Astrocyte (in vitro differentiated cells and primary cell): ENCODE measurements at places on chromosomes 1 and 21.

DNA sequence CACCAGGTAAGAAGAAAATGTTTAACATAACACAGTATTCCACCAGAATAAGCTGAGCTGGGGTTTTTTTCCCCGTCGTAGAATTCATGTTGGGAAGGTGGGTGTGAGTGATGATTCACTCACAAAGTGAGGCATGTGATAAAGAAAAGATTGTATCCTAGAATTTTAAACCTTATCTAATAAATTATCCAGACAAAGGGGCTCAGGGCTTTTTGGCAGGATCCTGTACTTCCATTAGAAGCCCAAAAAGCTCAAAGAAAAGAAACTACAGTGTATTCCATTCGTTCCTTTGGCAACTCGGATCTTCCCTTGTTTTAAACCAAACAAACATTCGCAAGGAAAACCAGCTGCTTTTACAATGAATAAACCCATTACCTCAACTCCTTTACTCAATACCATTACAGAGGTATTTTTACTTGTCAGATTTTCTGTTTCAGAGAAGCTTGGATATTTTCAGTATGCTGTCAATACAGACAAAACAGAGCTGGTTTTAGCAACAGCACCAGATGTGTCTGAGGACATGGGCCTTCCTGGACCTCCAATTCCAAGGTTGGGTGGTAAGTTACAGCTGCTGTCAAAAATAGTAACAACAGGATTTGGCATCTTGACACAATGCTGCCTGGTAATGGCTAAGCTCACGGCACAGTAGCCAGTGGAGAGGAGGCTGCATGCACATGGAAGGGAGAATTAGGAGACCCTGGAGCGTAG, 159.9 kb upstream of the RUNX1 start:
- H3K27me3 ChIP-seq: no peaks in the 10 kb centered on the region
- no peaks in the 10 kb centered on the region for H3K36me3 ChIP-seq
- peak overlapping the region; percentile 22 for H3K4me3 ChIP-seq
- peak overlapping the region; percentile 86 for H3K27ac ChIP-seq
- peak; percentile 94 for DNase-seq
- peaks cover 54% of the 10 kb centered on the region for H3K4me1 ChIP-seq

DNA sequence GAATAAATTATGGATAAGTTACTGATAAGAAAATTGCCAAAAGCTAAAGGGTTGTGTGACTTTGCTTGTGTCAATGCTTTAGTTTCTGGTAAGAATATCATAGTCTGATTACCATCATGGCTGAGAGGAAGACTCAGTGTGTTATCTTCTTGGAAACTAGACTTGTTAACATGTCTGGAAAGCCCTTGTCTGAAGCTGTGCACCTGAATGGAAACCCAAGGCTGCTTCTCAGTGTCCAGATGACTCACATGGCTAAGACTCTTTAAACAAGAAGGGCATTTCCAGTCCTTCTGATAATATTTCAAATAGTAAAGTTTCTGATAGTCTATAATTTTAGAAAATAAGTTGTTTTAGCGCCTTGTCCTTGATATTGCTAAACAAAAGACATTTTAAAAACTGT, 1092.7 kb downstream of the PLA2G4A start:
- H3K27me3 ChIP-seq: no peaks in the 10 kb centered on the region
- no peaks in the 10 kb centered on the region for H3K4me1 ChIP-seq
- no peaks in the 10 kb centered on the region for H3K36me3 ChIP-seq
- no peak overlapping the region for H3K27ac ChIP-seq
- DNase-seq: peak; percentile 8

DNA sequence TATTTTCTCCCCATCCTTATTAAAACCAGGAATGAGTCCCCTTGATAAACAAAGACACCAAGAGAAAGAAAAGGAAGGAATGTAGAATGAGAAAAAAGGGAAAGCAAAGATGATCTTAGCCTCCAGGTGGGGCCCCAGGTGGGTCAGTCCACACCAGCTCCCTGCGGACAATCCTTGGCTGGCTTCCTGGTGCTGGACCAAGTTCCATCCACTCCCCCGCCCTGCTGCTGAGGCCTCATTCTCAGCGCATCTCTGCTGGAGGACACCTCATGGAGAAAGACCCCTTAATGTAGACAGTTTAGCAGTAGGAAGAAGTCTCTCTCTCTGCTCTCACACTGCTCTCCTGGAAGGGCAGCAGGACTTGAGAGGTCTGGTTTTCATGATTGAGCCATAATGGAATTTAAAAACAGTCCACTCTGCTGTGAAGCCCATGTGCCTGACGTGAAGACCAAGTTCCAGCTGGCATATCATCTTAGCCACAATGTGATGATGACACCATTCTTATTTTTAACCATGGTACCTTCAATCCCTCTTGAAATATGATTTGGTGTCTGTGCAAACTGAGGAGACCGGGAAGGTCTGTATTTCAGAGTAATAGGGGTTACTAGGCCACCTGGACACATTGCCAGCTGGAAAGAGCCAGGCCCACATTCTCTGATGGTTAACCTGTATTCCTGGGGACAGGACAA, 83.1 kb downstream of the WLS start:
- no peak overlapping the region for H3K4me3 ChIP-seq
- H3K36me3 ChIP-seq: peaks cover 90% of the 10 kb centered on the region
- H3K4me1 ChIP-seq: no peaks in the 10 kb centered on the region
- no peak overlapping the region for H3K27ac ChIP-seq
- peak; percentile 22 for DNase-seq

GRCh38 chr1:107563441-107563840, 401.5 kb downstream of the VAV3 start:
- no peak for DNase-seq
- no peak overlapping the region for H3K4me3 ChIP-seq
- no peaks in the 10 kb centered on the region for H3K4me1 ChIP-seq
- H3K36me3 ChIP-seq: no peaks in the 10 kb centered on the region
- H3K27ac ChIP-seq: no peak overlapping the region

DNA sequence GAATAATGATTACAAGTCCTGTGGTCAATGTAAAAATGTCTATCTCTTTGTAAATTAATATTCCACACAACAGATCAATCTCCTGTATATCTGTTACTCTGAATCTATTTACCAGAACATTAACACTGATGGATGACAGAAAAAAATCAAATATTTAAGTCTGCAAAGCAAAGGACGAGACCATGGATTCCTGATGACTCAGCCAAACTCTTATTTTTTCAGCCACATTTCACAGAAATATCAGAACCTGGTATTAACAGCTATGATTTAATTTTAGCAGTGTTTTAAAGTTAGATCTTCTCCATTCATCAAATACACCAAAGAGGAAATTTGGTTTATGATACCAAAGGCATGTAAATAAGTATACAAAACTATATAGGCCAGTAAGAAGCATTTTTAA, 46.1 kb downstream of the FAF1 start:
- no peaks in the 10 kb centered on the region for H3K4me1 ChIP-seq
- H3K27ac ChIP-seq: no peak overlapping the region
- no peaks in the 10 kb centered on the region for H3K27me3 ChIP-seq
- DNase-seq: no peak

GRCh38 chr1:22817462-22817861, 106.8 kb downstream of the EPHB2 start:
- no peaks in the 10 kb centered on the region for H3K4me1 ChIP-seq
- DNase-seq: no peak
- H3K36me3 ChIP-seq: no peaks in the 10 kb centered on the region
- no peak overlapping the region for H3K4me3 ChIP-seq

- no peak overlapping the region for H3K4me3 ChIP-seq
- no peak overlapping the region for H3K27ac ChIP-seq
- H3K36me3 ChIP-seq: no peaks in the 10 kb centered on the region
- H3K4me1 ChIP-seq: no peaks in the 10 kb centered on the region
Observed at GRCh38 chr1:44037154-44037553, 5.9 kb upstream of the SLC6A9 start.

GRCh38 chr1:2304921-2305681, 77.0 kb downstream of the SKI start:
- H3K4me1 ChIP-seq: peaks cover 7% of the 10 kb centered on the region
- H3K27me3 ChIP-seq: no peaks in the 10 kb centered on the region
- no peak overlapping the region for H3K4me3 ChIP-seq
- no peak overlapping the region for H3K27ac ChIP-seq
- H3K36me3 ChIP-seq: peaks cover 11% of the 10 kb centered on the region

DNA sequence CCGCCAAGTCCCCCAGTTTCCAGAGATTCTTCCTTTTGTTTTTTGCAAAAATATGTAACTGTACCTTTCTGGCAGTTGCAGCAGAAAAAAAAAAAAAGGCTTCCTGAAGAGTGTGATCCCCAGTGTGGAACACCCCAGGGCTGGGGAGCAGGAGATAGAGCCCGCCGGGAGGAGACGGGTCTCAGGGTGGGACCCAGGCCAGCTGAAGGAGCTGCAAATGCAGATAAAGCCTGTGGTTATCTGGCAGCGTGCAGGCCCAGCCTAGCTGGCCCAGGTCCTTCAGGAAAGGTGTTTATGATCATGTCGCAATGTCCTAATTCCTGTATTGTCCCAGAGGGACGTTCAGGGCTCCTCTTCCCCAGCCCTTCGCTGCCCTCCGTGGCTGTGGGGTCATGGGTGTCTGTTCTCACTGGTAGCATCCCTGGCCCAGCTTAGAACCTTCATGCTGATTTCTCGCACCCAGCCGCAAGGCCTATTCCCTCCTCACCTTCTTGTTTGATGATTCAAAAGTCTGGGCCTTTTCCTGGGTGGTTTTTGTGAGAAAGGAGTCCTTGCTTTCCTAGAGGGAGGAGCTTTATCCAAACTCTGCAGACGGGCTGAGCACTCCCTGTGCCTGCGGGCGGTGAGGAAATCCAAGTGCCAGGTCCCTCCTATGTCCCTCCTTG, 26.2 kb downstream of the RNF187 start:
- H3K4me1 ChIP-seq: no peaks in the 10 kb centered on the region
- no peaks in the 10 kb centered on the region for H3K36me3 ChIP-seq
- peaks cover 27% of the 10 kb centered on the region for H3K27me3 ChIP-seq
- H3K4me3 ChIP-seq: no peak overlapping the region

DNA sequence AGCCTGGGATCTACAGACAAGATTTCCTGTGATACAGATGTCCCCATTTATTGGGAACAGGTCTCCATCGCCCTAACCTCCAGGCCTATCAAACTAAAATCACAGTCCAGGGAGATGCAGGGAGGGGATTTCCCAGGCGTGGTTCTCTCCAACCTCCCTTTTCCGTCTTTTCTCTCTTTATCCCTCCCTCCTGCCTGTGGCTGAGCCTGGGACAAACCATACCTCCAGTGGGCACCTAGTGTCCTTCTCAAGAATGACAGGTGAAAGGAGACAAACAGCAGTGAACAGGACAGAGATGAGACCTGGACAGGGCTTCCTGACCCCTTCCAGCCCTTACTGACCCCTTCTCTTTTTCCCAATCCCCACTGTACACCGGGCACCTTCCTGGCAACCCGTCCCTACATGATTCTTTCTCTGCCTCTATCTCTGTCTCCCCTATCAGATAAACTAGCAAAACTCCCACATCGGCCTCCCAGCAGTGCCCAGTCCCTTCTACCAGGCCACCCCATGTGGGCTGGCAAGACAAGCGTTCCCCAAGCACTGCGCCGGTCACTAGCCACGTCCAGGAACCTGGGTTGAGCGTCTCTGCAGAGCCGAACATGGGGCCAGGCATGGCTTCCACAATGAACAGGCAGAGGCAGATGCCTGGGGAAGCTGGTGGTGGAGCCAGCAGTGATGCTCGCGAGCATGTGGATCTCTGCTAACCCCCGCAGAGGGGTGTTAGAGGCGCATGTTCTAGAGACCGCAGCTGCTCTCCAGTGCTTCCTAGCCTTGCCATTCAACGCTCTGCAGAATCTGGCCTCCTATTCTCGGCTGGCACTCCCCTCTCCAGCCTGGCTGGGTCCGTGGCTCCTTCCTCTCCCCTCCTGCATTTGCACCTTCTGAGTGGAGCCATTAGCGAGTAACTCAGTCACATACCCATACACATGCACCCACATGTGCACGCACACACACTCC, 54.7 kb downstream of the ELK4 start:
- H3K36me3 ChIP-seq: no peaks in the 10 kb centered on the region
- no peak for DNase-seq
- H3K27ac ChIP-seq: no peak overlapping the region
- H3K4me3 ChIP-seq: no peak overlapping the region

GRCh38 chr1:36836196-36836883, 198.0 kb downstream of the GRIK3 start:
- no peaks in the 10 kb centered on the region for H3K4me1 ChIP-seq
- H3K4me3 ChIP-seq: no peak overlapping the region
- no peak for DNase-seq
- no peak overlapping the region for H3K27ac ChIP-seq
- no peaks in the 10 kb centered on the region for H3K36me3 ChIP-seq

- H3K4me3 ChIP-seq: no peak overlapping the region
- no peak overlapping the region for H3K27ac ChIP-seq
- no peak for DNase-seq
- no peaks in the 10 kb centered on the region for H3K4me1 ChIP-seq
Observed at GRCh38 chr1:203898458-203899352, 37.3 kb downstream of the SNRPE start.

GRCh38 chr1:100896481-100896982, 642 bp downstream of the SLC30A7 start:
- no peaks in the 10 kb centered on the region for H3K27me3 ChIP-seq
- peak overlapping the region; percentile 90 for H3K27ac ChIP-seq
- H3K4me1 ChIP-seq: peaks cover 15% of the 10 kb centered on the region
- H3K4me3 ChIP-seq: peak overlapping the region; percentile 96
- peak; percentile 72 for DNase-seq

GRCh38 chr21:41488080-41488479, 19.9 kb downstream of the TMPRSS2 start:
- H3K36me3 ChIP-seq: no peaks in the 10 kb centered on the region
- H3K4me3 ChIP-seq: no peak overlapping the region
- no peak for DNase-seq
- no peak overlapping the region for H3K27ac ChIP-seq
- no peaks in the 10 kb centered on the region for H3K27me3 ChIP-seq

DNA sequence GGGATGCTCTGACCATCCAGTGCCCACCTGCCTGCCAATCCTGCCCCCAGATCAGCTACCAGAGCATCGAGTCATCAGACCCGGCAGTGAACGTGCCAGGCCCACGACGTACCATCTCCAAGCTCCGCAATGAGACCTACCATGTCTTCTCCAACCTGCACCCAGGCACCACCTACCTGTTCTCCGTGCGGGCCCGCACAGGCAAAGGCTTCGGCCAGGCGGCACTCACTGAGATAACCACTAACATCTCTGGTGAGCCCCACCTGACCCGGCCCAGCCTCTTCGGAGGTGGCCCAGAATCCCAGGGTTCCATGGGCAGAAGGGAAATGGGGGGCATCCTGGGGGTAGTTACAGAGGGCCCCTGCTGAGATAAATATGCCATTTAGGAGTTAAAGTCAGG, 43.1 kb downstream of the PTPRU start:
- H3K27me3 ChIP-seq: no peaks in the 10 kb centered on the region
- no peak overlapping the region for H3K27ac ChIP-seq
- no peak for DNase-seq
- H3K36me3 ChIP-seq: no peaks in the 10 kb centered on the region
- peaks cover 16% of the 10 kb centered on the region for H3K4me1 ChIP-seq

DNA sequence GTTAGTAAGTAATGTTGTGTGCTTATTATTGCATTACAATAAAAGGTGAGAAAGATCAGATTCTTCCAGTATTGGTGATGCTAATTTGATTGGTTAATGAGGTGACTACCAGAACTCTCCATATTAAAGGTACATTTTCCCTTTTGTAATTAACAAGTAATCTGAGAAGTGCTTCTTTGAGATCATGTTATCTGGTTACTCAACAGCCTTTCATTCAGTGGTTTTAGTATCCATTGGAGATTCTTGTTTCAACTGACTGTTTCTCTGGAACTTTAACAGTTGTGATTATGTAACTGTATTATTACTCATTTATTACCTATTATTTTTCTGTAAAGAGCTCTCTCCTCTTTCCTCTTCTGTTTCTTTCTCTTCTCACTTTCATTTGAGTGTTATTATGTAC, 86.7 kb downstream of the PEX14 start:
- H3K27ac ChIP-seq: no peak overlapping the region
- DNase-seq: peak; percentile 67
